Stimulated activated CD4-positive, alpha-beta T cell treated with anti-CD3 and anti-CD28 coated beads, Interleukin-1b, Interleukin-23, amount 100 ng/mL, for 4 hours (primary cell): ENCODE measurements at places on chromosomes 7 and 10.

GRCh38 chr7:100951172-100951571 lies 1.8 kb downstream of the MUC3A start:
- no peak for DNase-seq

DNA sequence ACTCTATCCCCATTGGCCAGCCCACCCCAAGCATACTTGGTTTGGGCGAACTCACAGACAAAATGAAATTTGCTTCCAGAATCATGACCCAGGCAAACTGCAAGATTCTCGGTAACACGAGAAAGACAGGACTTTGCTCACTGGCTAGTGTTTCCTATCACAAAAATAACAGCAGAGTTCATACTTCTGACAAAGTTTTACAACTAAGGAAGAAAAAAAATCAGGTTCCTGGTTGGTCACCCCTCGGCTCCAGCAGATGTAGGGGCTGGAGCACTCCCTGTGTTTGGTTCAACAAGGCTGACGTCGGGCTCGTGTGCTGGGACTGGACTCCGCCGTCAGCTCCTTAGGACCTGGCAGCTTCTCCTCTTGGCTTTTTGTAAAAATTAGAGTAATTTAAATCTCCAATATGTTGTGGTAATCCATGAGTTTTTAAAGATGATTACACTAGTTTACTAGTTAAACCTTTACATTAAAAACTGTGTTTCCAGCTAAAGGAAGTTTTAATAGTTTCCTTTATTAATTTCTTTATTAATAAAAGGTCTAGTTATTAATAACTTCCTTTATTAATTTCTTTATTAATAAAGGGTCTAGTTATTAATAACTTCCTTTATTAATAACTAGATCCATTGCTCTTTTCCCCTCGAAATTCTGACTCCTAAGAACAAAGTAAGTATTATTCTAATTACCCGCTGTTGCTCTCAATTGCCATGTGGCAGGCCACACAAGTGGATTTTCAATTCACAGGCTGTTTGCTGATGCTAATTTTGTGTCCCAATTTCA lies 115.6 kb upstream of the RNF32 start:
- DNase-seq, result no peak

GRCh38 chr10:84606428-84606827 lies 278.0 kb downstream of the CCSER2 start:
- no peak for DNase-seq

DNA sequence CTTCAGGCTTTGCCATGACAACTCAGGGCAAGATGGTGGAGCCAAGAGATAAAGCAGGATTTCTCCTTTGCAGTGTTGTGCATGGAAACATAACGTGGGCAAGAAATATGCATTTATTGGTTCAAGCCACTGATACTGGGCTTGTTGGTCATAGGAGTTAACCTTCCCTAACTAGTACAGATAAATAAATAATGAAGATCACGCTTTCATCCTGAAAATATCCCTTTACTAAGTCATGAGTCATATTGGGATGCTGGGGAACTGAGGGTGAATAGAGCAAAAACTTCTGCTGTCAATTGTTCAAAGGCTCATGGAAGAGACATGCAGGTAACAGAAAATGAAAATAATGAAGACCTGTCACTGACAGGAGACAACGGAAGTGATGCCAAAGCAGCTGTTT lies 55.5 kb downstream of the TES start:
- no peak for DNase-seq

DNA sequence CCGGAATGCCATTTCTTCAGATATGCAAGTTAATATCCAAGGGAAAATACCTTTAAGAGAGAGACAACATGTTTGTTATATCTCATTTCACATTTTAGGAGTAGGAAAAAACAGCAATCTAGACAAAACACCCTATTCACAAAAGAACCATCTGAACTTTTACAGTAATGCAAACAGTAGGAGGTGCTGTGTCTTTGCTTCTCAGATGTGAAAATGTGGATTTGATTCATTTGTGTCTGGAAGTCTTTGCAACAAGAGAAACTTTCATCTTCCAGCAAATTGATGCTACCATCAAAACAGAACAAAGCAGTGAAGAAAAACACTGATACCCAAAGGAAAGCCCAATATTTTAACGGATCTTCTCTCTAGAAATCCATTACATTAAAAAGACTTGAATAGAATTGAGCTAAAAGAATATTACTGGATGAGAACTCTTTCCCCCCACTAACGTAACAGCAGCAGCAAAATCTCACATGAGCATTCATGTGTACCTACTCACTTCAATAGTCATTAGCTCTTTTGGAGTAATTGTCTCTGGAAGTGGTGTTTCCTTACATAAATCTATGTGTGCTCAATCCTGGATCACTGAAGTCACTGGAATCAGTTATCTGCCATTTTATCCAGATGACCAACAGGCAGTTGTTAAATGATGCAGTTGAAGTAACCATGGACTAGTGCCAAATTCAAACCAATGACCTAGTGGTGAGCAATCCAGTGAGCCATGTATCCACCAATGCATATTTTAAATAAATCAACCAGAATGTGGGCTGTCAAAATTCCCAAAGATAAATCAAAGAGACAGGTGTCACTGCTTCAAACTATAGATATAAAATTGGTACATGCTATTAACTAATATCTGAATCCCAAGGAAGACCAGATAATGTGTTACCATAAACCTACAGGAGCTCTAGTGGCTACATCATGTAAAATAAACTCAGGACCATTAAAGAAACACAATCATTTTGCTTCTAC lies 1.8 kb downstream of the SEMA3C start:
- no peak for DNase-seq

GRCh38 chr10:66931340-66931948 lies 5.6 kb downstream of the LRRTM3 start:
- no peak for DNase-seq

- DNase-seq, result no peak
Measured at GRCh38 chr7:72492461-72493065, 80.4 kb upstream of the CALN1 start.

DNA sequence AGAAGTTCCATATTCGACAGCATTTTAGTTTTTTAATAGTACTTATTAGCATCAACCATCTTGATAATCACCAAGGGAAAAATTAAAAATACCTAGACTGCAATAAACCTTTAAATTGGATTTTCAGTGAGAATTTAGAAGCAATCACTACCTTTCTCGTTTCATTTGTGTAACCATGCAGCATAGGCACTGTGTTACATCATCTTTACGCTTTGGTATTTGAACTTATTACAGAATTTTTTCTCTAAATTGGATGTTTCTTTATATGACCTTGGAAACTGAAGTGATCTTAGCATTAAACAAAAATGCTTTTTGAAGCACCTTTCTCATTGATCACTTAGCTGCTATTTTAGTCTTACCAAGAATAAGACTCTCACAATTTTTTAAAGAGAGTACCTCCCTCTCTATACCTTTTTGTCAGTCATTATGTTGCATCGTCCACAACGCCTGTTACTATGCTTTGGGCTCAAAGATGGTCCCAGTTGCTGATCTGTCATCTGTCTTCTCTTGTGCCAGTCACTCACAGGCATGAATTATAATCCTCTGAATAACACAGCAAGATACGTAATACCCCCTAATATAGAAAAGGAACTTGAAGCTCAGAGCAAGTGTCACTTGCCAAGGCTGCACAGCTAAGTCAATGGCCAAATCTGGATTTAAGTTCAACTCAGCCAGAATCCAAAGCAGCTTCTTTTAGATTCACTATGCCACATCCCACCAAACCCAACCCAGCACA lies 19.6 kb upstream of the ASCC1 start:
- DNase-seq, result no peak

DNA sequence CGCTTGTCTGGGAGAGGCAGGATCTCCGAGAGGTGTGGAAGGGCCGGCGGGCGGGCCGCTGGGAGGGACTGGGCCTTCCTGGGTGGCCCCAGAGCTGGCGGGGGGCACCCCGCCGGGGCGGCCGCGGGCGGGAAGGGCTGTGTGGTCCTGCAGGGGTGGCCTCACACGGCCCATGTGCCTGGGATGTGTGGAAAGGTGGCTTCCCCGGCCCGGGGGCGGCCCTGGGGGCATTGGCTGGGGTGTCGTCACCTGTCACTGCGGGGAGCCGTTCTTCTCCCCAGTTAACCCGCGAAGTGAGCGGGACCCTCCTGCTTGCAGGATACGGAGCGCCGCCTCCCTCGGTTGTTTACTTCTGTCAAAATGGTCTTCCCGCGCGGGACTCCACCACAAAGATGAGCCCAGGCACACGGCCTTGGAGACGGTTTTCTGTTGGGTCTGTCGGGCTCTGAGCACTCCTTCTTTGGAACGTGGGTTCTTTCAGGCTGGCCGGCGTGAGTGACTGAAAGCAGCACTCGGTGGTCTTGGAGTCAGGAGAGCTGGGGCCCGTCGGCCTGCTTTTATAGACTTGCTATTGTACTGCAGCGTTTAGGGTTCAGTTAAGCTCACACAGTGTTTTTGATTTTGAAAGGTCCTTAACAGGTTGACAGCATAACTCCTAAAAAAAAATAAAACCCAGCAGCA lies 700 bp downstream of the SMC3 start:
- DNase-seq, result peak; percentile 28

DNA sequence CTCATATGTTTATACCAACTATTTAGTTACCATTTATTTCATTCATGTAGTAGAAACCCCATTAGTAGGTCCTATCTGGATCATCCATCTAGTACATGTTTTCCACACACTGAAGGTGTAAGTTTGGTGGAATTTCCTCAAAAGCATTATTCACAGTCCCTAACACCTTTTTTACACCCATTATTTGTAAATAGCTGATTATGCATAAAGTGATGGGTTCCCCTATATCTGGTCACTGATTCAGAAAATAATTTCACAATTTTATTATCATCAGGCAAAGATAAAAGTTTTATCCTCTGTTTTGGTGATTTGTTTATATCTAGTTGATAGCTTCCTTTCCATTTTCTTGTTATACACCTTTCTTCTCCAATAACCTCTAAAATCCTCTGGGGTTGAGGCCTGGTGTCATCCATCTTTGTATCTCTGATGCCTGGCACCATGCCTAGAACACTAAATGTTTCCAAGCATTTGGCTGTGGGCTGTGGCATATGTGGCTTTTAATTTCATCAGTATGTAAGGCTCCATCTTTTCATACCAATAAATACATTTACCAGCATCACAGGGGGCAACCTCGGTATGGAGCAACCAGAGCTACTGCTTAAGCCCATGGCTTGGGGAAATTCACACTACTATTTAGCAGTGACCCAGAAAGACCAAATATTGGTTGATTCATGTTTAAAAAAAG lies 1089.5 kb upstream of the LRRN3 start:
- no peak for DNase-seq

DNA sequence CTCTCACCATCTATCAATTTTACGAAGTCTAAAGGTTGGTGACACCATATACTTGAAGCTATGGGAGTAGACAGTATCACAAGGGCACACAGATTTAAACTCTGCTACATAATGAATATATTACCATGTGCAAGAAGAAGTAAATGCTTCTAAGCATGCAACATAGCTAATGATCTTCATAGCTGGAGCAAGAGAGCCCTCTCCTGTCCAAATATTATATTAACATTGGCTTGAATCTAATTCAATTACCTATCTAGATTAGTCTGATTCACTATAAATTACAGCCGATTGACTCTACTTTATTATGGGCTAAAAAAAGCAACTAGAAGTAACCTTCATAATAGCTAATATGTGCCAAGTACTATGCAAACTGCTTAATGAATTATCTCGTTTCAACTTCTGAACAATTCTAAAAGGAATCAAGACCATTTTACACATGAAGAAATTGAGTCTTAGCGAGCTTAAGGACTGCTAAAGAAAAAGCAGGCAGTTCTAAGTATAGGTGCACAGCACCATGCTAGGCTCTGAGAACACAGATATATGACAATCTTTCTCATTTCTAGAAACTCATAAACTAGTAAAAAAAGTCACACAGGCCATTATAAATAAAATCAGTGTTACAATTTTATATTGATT lies 21.9 kb downstream of the FRA10AC1 start:
- no peak for DNase-seq

- peak; percentile 43 for DNase-seq
Measured at GRCh38 chr10:63083904-63084689, 49.0 kb upstream of the NRBF2 start.

DNA sequence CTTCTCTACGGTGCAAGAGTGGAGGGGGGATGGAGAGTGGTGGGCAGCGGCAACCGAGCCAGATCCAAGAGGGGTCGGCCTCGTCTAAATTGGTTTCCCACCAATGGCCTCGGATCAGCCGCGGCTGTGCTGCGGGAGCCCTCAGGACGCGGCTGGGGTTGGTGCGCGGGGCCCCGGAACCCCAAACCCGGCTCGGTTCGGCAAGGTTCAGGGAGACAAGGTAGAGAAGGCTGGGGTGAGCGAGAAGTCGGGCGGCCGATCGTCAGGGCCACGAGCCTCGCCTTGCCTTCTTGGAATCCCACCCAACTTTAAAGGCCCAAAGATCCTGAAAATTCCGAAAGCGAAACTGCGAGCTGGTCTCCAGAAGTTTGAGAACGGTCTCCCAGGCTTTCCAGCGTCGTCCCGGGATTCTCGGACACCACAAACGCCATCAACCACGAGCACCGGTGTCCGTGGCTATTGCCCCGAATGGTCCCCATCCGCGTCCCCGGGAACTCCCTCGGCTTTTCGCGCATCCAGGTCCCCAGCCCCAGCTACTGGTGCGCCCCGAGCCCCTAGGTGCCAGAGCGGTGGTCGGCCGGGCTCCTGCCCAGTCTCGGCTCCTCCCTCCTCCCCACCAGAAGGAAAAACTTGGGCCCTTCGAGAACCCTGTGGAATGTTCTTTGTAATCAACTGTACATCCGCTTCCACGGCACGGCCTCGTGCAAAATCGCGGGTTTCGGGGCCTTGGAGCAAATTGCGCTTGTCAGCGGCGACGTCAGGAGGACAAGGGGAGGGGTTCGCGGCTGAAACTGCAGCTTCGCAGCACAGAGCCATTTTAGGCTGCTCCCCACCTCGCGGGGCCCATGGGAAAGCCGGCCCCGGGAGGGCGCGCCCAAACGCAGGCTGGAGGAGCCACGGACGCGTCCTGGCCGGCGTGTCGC lies 3.2 kb downstream of the SFMBT2 start:
- DNase-seq, result peak; percentile 36

- no peak for DNase-seq
Measured at GRCh38 chr10:50653142-50653541, 29.4 kb upstream of the SGMS1 start.

DNA sequence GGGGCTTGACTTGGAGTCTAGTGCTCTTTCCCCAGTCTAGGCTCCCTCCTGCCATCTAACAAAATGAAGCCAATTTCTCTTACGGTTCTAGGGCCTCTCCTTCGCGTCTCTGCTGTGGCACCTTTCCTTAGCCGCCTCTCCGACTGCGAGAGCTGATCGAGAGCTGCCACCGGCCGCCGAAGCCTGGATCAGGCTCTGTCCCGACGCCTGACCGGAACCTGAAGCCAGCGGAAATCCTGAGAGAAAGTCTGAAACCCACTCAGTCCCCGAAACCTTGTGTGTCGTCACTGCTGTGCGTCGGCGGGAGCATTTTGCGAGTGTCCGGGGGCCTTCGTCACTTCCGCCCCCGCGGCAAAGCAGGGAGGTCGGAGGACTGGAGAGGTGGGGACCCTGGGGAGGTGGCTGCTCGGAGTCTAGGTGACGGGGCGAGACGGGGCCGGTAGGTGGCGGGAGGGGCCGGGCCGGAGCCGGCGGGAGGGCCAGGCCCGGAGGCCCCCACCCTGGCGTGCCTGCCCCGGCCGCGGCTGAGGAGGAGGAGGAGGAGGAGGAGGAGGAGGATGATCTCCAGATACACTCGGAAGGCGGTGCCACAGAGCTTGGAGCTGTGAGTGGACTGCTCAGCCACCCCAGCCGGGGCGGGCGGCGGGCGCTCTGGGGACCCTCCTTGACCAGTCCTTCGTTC lies at the start of the genes ECD and FAM149B1:
TSS of gene ECD (minus strand) at position 226 of the 682 bp plus-strand sequence. CDS start 4,071 bp downstream, outside the sequence.
TSS of gene FAM149B1 (plus strand) at position 337 of the 682 bp plus-strand sequence. CDS start at position 558, 221 bp downstream.
- peak; percentile 87 for DNase-seq

GRCh38 chr10:77455561-77455960 lies 182.0 kb downstream of the KCNMA1 start:
- no peak for DNase-seq
